ENCODE measurements at places on chromosomes 4 and X.

DNA sequence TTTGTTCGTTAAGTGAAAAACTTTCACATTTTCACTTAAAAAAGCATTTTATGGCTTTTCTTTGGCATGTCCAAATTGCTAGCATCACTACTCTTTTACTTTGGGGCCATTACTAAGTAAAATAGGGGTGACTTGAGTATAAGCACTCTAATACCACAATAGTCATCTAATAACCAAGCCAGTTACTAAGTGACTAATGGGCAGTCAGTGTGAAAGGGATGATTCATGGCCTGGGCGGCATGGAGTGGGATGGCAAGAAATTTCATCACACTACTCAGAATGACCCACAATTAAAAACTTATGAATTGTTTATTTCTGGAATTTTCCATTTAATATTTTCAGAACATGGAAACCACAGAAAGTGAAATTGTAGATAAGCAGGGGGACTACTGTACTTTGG lies 60.9 kb downstream of the BMP15 start:
- no peak for DNase-seq

GRCh38 chrX:37330642-37331041 lies 18.5 kb upstream of the PRRG1 start:
- DNase-seq = no peak

GRCh38 chr4:2251795-2252529 lies 9.9 kb downstream of the MXD4 start:
- no peak for DNase-seq

- no peak for DNase-seq
These were observed 503.5 kb upstream of the ARX start for GRCh38 chrX:25519258-25519657.

DNA sequence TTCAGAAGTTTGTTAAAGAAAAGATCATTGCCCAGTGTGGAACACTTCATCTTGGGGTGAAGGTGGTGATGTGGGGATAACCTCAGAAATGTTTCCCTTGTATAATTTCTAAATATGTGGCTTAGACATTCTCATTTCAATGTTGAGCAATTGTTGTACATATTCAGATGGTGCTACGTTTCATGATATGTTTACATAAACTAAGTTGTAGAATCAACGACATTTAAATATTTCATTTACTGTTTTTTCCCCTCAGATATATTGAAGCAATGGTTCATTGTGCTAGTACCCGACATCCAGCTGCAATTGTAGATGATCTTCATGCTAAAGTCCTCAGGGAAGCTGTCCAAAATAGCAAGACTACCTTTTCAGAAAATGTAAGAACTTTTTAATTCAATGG lies 92.6 kb downstream of the BLTP1 start:
- no peak for DNase-seq

- DNase-seq = no peak
These were observed 13.2 kb upstream of the NKX6-1 start for GRCh38 chr4:84512277-84512676.

DNA sequence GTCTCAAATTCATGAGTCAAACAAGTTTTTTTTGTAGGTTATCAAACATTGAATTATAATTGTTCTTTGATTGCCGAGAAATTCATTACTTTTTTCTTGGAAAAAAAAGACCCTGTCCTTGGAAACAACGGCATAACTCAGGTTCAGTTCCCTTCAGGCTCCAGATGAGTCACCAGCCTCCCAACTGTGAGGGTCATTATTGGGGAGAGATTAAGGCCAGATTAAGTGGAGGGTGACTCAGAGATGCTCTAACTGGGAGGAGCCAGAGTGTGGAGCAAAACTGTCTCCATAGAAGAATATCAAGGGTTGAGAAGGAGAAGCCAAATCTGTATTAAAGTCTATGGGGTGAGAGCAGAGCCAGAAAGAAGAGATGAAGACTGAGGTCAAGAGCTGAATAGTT lies 9.6 kb downstream of the ADGRG4 start:
- DNase-seq = no peak

DNA sequence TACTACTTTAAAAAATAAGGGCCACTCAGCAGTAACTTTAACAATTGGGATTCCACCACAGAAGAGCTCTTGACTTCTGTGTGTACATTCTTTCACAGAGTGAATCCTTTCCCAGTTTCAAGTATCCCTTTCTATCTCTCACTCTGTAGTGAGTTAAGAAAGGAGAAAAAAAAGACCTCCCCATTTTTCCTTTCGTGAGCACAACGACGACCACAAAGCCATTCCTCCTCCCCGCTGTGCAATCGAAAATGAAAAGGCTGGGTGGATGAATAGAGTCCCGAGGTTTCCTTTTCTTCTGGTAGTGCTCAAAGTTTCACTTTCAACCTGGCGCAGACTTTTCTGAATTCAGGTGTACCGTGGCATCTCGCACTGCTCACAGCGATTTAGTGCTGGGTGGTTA lies 58.0 kb downstream of the TAB3 start:
- DNase-seq = no peak

DNA sequence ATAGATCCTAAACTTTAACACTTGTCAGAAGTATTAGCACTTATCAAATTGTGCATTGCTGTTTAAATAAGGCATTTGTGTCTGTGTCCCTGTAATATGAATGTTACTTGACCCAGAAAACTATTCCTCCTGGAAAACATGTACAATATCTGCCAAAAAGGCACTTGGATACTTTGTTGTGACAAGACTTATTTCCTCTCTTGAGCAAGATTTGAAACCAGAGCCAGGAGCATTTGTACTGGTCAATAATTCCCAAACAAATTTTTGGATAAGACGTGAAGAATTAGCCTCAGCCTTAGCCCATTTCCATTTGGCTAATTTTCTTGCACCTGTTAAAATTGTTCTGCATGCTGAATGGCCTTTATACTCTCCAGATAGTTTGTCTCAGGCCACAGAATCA lies 176.3 kb upstream of the GK2 start:
- no peak for DNase-seq

DNA sequence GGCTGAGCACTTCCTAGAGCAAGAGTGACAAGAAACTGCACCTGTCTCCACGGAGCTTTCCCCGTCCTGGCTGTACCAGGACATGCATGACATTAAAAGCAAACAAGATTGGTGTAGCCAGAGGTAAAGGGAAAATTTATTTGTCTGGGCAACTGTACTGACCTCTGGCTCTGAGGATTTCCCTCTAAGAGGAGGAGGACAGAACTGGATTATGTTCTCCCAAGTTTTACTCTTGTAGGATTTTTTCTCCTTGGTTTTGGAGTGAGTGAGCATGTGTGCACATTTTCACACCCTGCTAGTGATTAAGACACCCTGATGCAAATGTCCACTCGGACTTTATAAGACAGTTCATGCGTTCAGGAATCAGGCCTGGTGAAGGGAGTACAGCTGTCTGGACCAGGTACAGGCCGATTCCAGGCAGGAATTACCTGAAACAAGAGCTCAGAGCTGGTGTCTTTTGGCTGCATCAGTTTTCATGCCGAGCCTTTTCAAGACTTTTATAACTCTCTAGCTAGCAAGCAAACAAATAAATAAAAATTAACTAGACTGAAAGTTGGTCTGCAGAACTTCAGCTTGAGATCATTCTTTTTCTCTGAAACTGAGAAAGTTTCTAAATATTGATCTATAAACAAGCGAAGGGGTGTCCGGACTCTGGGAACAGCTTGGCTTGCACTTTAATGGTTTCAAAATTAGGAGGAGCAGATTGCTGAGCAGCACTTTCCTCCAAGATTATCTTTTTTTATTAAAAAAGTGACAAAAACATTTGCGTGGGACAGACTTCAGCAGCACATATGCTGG lies 51.3 kb upstream of the SPRY1 start:
- DNase-seq = no peak

DNA sequence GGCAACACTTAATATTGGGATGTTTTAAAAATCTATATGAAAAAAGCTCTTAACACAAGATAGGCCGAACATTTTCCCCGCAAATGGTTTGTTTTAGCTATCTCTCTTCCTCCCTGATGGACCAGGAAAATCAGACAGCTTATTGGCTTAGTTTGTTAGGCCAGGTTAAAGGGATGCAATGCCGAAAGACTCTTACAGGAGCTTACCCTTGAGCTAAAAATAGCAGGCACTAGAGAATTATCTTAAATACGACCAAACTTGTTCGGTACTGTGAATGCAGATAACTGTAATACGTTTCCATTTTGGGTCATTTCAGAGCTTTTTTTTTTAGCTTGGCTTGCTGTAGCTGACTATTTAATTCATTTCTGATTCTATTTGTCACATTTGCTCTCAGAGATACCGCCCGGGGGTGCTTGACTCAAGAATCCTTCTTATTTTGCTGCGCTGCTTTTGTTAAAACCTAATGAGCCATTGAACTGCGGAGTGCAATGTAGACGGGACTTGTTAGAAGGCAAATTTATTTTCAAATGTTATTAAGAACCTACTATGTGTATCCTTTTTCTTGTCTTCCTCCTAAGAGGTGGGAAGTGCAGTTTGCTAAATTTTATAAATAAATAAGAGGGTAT lies 23.3 kb downstream of the PPARGC1A start:
- no peak for DNase-seq

- DNase-seq = no peak
These were observed 232.2 kb upstream of the GRID2 start for GRCh38 chr4:92071587-92071986.

- DNase-seq = no peak
These were observed 39.1 kb upstream of the NSUN7 start for GRCh38 chr4:40710484-40711254.
